Skin of body (tissue), 3 donors: ENCODE measurements at places on chromosomes 12 and 14. TPM values are rescaled to one million over a fixed set of nuclear protein-coding genes. Genes with fewer than 3 reads are reported as not detected.

Gene SLC17A8
- not detected for total RNA-seq

Gene TSHR
- 2.9 TPM for total RNA-seq

- DNase-seq, result no peak
These were observed 206.4 kb upstream of the GZMB start for GRCh38 chr14:24840204-24840893.

DNA sequence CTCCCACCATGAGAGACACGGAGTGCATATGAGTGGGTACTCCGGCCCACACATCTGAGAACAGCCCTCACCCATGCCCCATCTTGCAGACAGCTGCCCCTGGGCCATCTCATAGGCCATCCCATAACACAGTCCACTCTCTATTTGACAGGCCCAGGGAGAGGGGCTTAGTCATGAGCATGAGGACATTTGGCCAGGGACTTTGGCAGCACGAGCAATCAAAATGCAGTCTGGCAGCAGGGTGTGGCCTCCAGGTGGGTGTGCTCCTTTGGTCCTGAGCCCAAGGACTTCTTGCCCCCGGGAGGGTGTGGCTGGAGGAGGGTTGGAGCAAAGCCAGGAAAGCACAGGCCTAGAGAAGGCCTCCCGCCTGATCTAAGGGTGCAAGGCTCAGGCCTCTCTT lies 25.6 kb downstream of the EMP1 start:
- no peak for DNase-seq

DNA sequence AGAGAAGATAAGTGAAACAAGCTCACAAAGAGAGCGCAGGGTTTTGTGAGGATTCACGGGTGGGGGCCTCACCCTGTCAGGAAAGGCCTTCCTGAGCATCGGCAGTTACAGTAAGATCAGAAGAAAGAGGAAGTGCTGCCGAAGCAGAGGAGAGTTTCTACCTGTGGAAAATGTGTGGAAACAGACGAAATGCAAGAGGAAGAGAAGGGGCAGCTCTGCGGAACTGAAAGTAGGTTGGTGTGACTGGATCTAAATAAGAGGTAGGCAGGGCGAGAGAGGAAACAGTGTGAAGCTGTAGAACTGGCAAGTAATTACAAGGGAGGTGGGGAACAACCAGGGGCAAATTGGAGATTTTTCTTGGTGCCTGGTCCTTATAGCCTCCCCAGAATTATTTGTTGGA lies 2.6 kb downstream of the GPR68 start:
- DNase-seq, result no peak

DNA sequence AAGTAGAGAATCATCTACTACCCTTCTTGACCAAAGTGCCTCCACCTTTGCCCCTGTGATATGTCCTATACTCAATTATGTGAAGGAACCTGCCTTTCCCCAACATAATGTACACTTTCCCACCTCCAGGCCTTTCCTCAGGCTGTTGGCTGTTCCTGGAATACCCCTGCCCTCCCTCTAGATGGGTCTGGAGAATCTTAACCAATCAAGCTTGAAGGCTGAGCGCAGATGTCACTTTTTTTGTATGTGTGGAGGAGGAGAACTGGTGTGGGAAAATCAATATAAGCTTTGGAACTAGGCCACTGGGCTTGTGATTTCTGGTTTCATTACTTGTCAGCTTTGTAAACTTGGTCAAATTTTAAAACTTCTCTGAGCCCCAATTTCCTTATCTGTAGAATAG lies 4.7 kb downstream of the BMAL2 start:
- no peak for DNase-seq

DNA sequence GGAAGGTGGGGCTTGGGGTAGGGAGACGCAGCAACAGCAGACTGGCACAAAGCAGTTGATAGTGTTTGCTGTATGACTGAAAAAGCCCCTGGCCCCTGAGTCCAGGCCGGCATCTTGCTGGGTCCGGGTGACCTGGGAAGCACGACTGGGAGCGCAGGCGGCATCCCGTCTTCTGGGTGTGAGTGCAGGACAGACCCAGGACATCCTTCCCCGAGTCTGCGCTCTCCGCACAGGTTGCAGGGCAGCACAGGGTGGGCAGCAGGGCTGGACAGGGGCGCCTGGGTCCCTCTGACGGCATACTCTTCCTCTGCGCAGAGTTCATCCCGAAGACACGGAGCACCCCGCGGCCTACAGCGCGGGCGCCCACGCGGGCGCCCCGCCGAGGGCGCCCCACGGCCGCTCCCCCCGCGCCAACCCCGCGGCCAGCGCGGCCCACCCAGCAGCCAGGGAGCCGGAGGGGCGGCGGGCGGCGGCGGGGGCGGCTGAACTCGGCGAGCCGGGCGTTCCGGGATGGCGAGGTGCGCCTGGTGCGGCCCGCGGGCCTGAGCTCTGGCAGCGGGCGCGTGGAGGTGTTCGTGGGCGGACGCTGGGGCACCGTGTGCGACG lies 9.2 kb upstream of the CYP46A1 start:
- no peak for DNase-seq
